ENCODE measurements at places on chromosomes 11 and 22.

DNA sequence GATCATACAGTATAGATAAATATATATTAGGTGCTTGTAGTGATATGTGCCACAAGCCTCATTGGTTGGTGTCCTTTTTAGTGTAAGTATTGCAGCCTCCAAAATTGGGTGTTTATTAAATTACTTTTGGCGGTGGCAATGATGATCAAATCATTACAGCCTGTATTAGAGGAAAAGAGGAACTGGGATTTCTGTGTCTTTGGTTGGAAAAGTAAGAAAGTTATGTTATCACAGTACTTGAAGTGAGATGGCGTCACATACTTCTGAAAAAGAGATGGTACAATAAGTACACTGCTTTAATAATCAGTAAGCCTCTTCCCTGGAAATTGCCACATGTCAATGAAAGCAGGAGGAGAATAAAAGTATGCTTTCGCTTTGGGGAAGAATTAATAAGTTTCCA lies 523 bp upstream of the MPZL3 start:
- no peak for DNase-seq

GRCh38 chr11:115933564-115933963 lies 429.3 kb upstream of the CADM1 start:
- DNase-seq, result no peak

DNA sequence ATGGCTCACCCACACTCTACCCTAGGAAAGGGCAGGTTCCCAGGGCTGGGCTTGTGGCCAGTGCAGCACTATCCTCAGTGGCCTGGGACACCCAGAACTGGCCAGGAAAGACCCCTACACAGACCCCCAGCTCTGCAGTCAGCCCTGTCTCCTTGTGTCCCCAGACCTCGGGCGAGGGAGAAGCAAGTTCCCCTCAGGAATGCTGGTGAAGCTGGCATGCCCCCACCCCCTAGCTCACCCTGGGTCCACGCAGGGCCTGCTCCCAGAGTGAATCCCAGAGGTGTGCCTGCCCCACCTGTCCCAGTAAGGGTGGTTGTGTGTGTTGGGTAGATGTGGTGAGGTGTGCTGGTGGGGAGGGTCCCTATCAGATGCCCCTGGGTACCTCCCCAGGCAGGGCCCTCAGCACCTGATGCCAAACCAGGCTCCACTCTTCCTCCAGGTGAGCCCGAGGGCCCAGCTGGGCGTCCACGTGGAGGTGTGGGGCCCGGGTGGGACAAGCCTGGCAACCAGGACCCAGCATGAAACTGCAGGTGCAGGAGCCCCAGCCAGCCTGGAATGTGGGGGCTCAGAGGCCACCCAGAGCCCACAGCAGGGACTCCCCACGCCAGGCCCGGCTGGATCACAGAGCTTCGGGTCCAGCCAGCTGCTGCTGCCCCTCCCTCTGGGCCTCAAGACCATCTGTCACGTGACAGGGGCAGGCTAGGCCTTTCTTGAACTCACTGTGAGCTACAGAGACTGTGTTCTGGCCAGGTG lies 48.4 kb upstream of the KCNQ1OT1 start:
- no peak for DNase-seq

- no peak for DNase-seq
Observed at GRCh38 chr22:50724616-50725015, 13.4 kb upstream of the ACR start.

- DNase-seq, result no peak
Observed at GRCh38 chr11:95796501-95796900, 6.2 kb downstream of the CEP57 start.

DNA sequence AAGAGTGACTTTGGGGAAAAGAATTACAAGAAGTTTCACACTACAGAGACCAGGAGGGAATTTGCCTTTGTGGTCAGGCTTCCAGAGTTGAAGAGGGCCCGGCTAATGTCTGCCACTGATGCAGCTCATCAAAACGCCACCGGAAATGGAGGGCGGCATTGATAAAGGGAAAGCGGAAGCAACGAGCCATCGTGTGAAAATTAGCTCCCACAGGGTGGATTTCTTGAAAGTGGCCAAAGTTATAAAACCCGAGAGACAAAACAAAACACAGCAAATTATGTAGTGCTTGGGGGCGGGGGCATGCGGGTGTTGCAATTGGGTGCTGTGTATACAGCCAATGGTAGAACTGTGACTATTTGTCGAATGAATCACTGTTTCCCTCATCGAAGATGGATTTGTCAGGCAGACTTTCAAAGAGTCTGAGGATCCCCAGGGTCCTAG lies 113.0 kb downstream of the ADAMTS15 start:
- DNase-seq, result no peak

GRCh38 chr11:9460322-9461062 lies at the start of gene ZNF143:
Gene ZNF143 (plus strand): TSS chr11:9461012. CDS start chr11:9471309, 10,297 bp downstream.
- peak; percentile 100 for DNase-seq

GRCh38 chr11:72000202-72000867 lies 1.6 kb downstream of the IL18BP start:
- DNase-seq, result no peak

- DNase-seq, result peak; percentile 26
Observed at GRCh38 chr11:133156986-133157745, 375.1 kb downstream of the OPCML start.

- no peak for DNase-seq
Observed at GRCh38 chr22:50040717-50041116, 17.4 kb downstream of the TTLL8 start.

DNA sequence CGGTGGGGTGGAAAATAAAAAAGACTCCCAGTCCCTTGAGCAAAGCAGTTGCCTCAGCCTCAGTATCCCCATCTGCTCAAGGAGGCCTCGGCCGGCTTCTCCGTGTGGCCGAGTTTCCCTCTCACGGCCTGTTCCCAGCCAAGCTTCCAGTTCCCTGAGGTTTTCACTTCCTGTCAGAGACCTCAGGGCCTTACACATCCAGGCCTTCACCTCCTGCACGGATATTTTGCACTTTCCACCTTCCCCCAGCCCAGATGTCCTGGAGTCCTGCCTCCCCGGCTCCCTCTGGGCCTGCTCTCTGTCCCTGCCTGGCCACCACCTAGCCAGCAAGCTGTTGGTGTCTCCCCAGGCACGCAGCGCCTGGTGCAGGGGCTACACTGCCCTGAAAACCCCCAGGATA lies 41.1 kb upstream of the CD82 start:
- no peak for DNase-seq

DNA sequence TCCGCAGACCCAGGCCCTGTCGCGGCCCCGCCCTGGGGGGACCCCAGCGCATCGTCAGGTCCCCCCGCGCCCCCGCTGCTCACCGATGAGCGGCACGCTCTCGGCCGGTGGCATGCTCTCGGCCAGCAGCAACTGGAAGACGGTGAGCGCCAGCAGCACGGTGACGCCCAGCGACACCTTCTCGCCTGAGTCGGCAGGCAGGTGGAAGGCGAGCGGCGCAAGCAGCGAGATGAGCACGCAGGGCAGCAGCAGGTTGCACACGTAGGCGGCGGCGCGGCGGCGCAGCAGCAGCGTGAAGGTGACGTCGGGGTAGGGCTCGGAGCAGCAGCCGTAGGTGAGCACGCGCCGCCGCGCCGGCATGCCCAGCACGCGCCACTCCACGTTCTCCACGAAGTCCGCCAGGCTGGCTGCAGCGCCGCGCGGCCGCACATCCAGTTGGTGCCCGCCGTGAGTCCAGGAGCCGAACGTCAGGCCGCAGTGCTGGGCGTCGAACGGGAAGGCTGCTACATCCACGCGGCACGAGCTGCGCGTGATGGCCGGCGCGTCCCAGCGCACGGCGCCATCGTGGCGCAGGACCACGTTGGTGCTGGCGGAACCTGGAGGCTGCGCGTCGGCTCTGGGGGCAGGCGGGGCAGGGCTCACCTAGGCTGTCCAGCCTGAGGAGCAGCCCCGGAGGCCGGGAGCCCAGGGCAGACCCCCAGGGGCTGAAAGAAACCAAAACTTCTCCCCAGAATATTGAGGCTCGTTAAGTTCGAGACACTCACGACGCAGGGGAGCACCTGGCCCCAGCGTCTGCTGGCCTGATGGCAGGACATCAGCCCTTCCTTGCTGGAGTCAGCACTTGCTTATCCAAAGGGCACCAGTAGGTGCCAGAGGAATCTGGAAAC lies 3.8 kb downstream of the CHRNA10 start:
- no peak for DNase-seq

DNA sequence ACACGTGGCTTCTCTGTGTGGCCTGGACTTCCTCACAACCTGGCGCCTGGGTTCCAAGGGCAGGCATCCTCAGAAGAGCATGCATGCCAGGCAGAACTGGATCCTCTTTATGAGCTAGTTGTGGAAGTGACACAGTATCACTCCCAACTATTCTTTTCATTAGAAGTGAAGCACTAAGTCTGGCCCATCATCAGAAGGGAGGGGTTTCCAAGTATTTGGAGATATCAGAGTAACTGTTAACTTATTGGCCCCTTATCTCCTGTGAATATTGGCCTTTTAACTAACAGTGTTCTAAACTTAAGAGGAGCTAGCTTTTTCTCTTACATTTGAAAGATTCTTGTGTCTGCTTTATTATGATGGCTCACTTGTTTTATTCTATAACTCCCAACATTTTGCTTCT lies 35.5 kb downstream of the FDX1 start:
- DNase-seq, result no peak

GRCh38 chr11:125177543-125177942 lies 13.0 kb downstream of the PKNOX2 start:
- no peak for DNase-seq

- no peak for DNase-seq
Observed at GRCh38 chr22:19610518-19611253, 86.5 kb upstream of the CLDN5 start.

GRCh38 chr11:130872102-130872501 lies 44.2 kb downstream of the SNX19 start:
- DNase-seq, result no peak

DNA sequence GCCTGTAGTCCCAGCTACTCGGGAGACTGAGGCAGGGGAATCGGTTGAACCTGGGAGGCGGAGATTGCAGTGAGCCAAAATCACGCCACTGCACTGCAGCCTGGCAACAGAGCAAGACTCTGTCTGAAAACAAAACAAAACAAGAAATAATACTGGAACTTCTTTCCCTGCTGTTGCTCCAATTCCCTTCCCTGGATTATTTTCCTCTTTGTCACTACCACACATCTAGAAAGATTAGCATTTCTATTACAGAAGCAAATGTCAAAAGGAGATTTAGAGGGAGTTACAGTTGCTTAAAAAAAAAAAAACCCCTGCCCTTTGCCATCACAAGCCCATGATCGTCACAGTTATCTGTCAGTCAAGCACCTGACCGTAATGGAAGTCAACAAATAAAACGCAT lies 17.7 kb upstream of the SCGB1D1 start:
- no peak for DNase-seq

DNA sequence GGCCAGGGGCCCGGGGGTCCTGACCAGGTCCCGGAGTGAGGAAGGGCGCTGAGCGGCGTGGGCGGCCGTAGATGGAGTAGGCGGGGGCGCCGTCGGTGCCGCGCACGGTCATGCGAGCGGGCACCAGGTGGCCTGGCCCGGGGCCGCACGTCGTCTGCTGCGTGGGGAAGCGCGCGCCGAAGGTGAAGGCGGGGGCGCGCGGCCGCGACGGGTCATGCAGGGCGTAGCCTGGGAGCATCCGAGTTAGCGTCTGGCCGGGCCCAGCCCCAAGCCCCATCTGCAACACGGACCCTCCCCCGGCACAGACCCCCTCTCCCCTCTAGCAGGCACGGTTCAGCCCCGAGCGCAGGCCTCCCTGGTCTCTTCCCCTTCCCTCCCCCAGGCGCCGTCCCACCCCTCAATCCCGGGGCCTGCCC lies 1.7 kb upstream of the TYMP start:
- no peak for DNase-seq

- no peak for DNase-seq
Observed at GRCh38 chr22:44378380-44378779, 65.6 kb upstream of the SHISAL1 start.

GRCh38 chr11:129489249-129489648 lies 113.6 kb downstream of the BARX2 start:
- no peak for DNase-seq

DNA sequence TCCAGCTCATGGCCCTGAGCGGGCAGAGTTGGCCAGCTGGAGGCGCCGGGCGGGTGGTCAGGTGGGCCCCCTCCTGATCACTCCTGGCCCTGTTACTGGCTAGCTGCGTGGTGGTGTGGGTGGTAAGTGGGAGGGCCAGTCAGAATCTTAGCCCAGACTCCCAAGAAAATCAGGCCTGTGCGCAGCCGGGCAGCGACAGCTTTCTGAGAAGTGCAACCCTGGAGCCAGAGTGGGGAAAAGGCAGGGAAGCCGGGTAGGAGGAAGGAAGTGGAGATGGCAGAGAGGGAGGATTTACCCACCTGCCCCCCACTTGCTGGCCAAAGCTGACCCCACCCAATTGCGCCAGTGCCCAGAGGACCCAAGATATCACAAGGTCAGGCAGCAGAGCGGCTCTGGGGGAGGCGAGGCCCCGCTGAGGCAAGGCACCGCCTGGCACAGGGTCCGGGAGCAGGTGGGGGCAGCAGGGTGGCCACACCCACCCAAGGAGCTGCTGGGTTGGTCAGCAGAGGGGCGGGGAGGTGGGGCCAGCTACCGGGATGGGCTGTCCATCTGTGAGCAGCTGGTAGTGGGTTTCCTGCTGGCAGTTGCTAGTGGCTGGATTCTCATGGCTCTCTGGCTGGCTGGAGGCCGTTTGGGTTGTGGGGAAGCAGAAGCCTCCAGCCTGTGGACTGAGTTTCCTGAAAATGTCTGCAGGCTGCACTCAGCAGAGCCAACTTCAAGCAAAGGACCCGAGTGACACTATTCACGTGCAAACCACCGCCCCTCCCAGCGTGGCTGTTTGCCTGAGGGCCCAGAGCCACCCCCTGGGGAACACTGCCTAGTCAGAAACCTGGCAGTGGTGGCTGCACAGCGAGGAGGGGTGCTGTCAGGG lies 196.4 kb downstream of the IGLL1 start:
- DNase-seq, result no peak

GRCh38 chr11:117314840-117315239 lies 1.2 kb downstream of the BACE1 start:
- DNase-seq, result no peak

GRCh38 chr11:44990665-44991064 lies 40.0 kb upstream of the TP53I11 start:
- no peak for DNase-seq

DNA sequence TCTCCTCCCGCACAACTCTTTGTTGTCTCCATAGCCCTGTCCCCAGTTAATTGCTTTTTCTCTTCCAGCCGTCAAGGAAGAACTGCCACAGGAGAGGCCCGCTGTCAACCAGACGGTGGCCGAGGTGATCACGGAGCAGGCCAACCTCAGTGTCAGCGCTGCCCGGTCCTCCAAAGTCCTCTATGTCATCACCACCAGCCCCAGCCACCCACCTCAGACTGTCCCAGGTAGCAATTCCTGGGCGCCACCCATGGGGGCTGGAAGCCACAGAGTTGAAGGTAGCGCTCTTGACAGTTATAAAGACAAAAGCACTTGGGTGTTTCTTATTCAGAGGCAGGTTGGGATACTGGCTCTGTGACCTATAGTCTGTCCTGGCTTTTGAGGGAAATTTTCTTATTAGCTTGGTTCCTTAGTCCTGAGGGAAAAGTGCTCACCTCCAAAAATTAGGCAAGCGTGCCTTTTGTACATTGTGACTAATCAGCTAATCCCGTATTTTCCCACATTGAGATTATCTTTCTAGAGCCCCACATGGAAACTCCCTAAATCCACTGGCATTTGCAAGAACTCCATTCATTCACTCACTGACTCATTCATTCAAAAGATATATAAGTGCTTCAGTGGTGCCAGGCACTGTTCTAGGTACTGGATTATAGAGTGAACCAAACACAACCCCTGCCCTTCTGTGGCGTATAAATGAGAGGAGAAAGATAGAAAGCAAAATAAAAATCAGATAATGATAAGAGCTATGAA lies 65.9 kb downstream of the KREMEN1 start:
- no peak for DNase-seq
